ENCODE measurements at places on chromosomes 4 and X. TPM values are rescaled to one million over a fixed set of nuclear protein-coding genes. Genes with fewer than 3 reads are reported as not detected.

GRCh38 chr4:156248917-156249316, 295.3 kb upstream of the CTSO start:
- no peak for DNase-seq
- no peaks in the 10 kb centered on the region for H3K4me1 ChIP-seq
- H3K36me3 ChIP-seq: no peaks in the 10 kb centered on the region
- H3K4me3 ChIP-seq: no peak overlapping the region
- H3K27ac ChIP-seq: no peak overlapping the region

DNA sequence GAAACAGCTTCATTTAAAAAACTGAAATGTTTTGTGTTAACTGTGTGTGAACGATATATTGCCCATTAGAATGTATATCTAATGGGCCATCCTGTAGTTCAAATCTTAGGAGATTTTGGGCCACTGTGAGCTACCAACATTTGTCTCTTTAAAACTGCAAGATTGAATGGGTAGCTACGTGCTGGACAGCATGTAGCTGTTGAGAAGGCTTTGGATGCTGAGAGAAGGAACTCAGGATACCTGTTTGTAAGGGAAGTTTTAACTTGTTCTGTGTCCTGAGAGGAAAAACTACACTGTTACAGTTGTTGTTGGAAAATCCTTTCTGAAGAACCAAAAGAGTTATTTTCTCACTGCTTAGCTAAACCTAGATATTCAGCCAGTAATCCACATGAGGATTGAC, 45.9 kb downstream of the PDLIM5 start:
- H3K36me3 ChIP-seq: no peaks in the 10 kb centered on the region
- H3K4me1 ChIP-seq: no peaks in the 10 kb centered on the region
- H3K27ac ChIP-seq: no peak overlapping the region
- no peak for DNase-seq
- H3K4me3 ChIP-seq: no peak overlapping the region

DNA sequence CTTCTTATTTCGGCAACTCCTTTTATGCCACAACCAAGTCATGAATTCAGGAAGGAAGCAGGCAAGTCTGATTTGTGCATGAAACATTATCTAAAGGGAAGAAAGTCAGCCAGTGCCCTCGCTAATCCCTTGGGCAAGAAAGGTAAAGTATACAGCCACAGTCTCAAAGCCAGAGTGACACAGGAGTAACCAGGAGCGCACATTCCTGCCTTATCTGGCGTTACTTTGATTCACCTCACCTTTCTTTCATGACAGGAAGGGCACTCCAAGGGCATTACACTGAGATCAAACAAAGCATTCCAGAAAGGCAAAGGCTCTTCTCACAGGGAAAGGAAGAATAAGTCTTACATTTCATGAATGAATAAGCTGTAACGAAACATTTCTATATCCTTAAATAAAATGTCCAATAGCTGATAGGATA, 38.8 kb downstream of the FAT1 start:
- no peak for DNase-seq
- H3K27ac ChIP-seq: no peak overlapping the region
- peaks cover 4% of the 10 kb centered on the region for H3K27me3 ChIP-seq
- no peak overlapping the region for H3K4me3 ChIP-seq

- H3K27ac ChIP-seq: no peak overlapping the region
- no peaks in the 10 kb centered on the region for H3K4me1 ChIP-seq
- H3K27me3 ChIP-seq: no peaks in the 10 kb centered on the region
- DNase-seq: no peak
- H3K4me3 ChIP-seq: no peak overlapping the region
- H3K36me3 ChIP-seq: no peaks in the 10 kb centered on the region
Observed at GRCh38 chr4:86160426-86160825, 199.4 kb downstream of the MAPK10 start.

DNA sequence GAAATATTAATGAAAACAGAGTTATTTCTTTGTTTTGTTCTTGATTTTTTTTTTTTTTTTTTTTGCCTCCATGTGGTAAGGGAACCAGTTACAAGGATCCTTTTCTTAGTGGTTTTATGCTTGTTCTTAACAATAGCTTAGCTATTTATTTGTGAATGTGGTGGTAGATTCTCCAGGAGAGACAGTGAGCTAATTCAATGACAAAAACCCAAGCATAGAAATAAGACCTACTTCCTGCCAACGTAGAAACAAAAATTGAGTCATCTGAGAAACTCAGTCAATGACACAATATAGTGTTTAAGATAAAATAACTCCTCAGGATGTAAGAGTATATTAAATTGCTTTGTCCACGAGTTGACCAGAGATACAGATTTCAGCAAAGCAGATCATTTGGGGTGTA, 863.8 kb upstream of the PABPC4L start:
- no peaks in the 10 kb centered on the region for H3K36me3 ChIP-seq
- H3K27me3 ChIP-seq: no peaks in the 10 kb centered on the region
- no peaks in the 10 kb centered on the region for H3K4me1 ChIP-seq
- no peak for DNase-seq

- H3K4me3 ChIP-seq: peak within 1 kb of the TSS; percentile 98
- no peak for DNase-seq
- H3K27ac ChIP-seq: peak within 1 kb of the TSS; percentile 98
- no peaks in the 10 kb centered on the region for H3K36me3 ChIP-seq
Observed at GRCh38 chrX:48470110-48470832, at the start of gene SLC38A5. Gene SLC38A5 (minus strand): TSS chrX:48470260. CDS start chrX:48467924, 2,336 bp downstream.

GRCh38 chrX:22737541-22737940, 262.2 kb upstream of the DDX53 start:
- H3K27me3 ChIP-seq: no peaks in the 10 kb centered on the region
- DNase-seq: no peak
- H3K36me3 ChIP-seq: no peaks in the 10 kb centered on the region

GRCh38 chr4:1674682-1675081, 9.4 kb downstream of the FAM53A start:
- H3K27ac ChIP-seq: no peak overlapping the region
- H3K4me3 ChIP-seq: no peak overlapping the region
- DNase-seq: no peak
- H3K4me1 ChIP-seq: no peaks in the 10 kb centered on the region

DNA sequence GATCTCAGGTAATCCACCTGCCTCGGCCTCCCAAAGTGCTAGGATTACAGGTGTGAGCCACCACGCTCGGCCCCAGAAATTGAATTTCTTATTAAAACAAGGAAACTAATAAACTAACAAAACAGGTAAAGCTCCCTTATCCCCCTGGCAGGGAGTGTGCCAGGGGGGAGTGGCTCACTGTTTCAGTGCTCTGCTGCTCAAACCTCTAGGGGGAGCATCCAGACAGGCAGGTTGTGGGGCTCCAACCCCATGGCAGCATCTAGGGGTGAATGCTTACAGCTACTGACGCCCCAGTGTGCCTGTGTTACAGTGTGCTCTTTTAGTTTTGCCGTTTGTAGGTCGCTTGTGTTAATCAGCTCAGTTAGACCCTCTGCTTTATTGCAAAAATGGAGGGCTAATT, 605.0 kb downstream of the GABRG1 start:
- H3K4me3 ChIP-seq: no peak overlapping the region
- H3K36me3 ChIP-seq: no peaks in the 10 kb centered on the region
- DNase-seq: no peak
- no peaks in the 10 kb centered on the region for H3K4me1 ChIP-seq

DNA sequence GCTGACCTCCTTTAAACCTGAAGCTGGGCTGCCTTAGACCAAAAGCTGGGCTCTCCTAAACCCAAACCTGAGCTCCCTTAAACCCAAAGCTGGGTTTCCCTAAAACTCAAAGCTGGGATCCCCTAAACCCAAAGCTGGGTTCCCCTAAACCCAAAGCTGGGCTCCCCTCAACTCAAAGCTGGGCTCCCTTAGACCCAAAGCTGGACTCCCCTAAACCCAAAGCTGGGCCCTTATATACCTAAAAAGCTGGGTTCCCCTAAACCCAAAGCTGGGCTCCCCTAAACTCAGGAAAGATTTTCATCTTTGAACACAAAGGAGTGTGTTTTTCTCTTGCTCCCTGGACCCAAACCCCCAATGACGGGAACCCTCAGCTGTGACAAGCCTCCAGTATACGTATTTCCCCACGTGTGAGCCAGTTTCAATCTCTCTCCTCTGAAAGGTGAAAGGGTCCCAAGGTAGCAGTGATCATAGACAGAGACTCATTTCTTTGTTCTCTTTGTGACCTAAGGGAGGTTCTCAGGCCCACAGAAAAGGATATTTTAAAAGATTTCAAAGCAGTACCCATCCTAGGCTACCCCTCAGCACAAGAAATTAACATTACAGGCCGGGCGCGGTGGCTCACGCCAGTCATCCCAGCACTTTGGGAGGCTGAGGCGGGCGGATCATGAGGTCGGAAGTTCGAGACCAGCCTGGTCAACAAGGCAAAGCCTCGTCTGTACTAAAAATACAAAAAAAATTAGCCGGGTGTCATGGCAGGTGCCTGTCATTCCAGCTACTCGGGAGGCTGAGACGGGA, 31.3 kb upstream of the ASMTL start:
- peaks cover 16% of the 10 kb centered on the region for H3K36me3 ChIP-seq
- H3K27me3 ChIP-seq: peaks cover 5% of the 10 kb centered on the region
- H3K4me3 ChIP-seq: no peak overlapping the region
- H3K27ac ChIP-seq: no peak overlapping the region
- H3K4me1 ChIP-seq: peaks cover 8% of the 10 kb centered on the region
- DNase-seq: no peak

- no peak overlapping the region for H3K27ac ChIP-seq
- H3K4me3 ChIP-seq: no peak overlapping the region
Observed at GRCh38 chr4:35982318-35982717, 262.0 kb downstream of the ARAP2 start.

SAGE1 gene
- total RNA-seq: not detected

DNA sequence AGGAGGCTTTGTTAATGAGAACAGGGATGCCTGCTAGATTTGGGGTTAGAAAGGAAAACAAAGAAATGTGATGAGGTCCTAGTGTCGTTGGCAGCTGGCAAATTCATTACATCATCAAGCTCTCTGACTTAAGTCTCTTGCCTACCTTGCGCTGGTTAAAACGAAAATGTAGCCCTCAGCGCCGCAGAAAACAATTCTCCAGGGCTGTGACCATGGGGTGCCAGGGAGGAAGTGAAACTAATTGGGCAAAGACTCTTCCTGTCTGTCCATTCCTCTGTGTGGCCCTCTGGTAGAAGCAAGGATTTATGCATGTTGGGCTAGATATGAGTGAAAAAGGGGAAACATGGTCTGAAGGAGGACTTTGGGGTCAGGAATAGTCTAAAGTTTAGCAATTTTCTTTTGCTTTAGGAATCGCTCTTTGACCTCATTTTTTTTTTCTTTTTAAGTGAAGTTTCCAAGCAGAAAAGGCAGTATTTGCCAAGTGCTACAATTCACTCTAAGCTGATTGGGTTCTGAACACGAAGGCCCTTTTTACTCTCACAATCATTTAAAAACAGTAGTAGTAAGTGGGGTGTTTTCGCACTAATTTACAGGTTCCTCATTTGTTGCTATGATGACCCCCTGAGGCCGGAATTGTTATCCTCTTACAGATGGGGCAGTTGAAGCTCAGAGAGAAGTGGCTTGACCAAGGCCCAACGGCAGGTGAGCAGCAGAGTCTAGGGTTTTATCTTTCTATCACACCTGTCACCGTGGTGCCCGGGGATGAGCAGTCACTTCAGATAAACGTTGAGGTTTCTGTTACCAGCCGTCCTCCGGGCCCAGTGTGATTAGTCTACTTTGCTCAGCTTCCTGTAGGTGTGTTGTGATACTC, 27.3 kb upstream of the CHRNA9 start:
- no peak overlapping the region for H3K4me3 ChIP-seq
- DNase-seq: no peak
- no peaks in the 10 kb centered on the region for H3K4me1 ChIP-seq
- peaks cover 5% of the 10 kb centered on the region for H3K27me3 ChIP-seq
- no peak overlapping the region for H3K27ac ChIP-seq

- no peaks in the 10 kb centered on the region for H3K4me1 ChIP-seq
- no peak for DNase-seq
- H3K27me3 ChIP-seq: no peaks in the 10 kb centered on the region
- peaks cover 4% of the 10 kb centered on the region for H3K36me3 ChIP-seq
- no peak overlapping the region for H3K27ac ChIP-seq
- H3K4me3 ChIP-seq: no peak overlapping the region
Observed at GRCh38 chrX:71870208-71871098, 40.2 kb upstream of the NHSL2 start.

TSR2 gene
- total RNA-seq: 32.0 TPM

- no peaks in the 10 kb centered on the region for H3K27me3 ChIP-seq
- DNase-seq: no peak
- H3K36me3 ChIP-seq: no peaks in the 10 kb centered on the region
- H3K4me1 ChIP-seq: no peaks in the 10 kb centered on the region
Observed at GRCh38 chr4:188683571-188683970, 544.3 kb downstream of the TRIML1 start.

GRCh38 chrX:123814343-123814742, 45.5 kb upstream of the XIAP start:
- no peaks in the 10 kb centered on the region for H3K27me3 ChIP-seq
- no peak overlapping the region for H3K4me3 ChIP-seq
- no peak for DNase-seq
- no peaks in the 10 kb centered on the region for H3K4me1 ChIP-seq
- no peaks in the 10 kb centered on the region for H3K36me3 ChIP-seq

GRCh38 chrX:76971393-76972376, 475.5 kb upstream of the FGF16 start:
- no peak overlapping the region for H3K27ac ChIP-seq
- H3K4me3 ChIP-seq: no peak overlapping the region
- DNase-seq: no peak
- H3K27me3 ChIP-seq: no peaks in the 10 kb centered on the region
- H3K4me1 ChIP-seq: no peaks in the 10 kb centered on the region

GABRG1 gene
- total RNA-seq: not detected

- H3K4me3 ChIP-seq: no peak overlapping the region
- H3K4me1 ChIP-seq: peaks cover 12% of the 10 kb centered on the region
- H3K27me3 ChIP-seq: no peaks in the 10 kb centered on the region
- no peaks in the 10 kb centered on the region for H3K36me3 ChIP-seq
- H3K27ac ChIP-seq: no peak overlapping the region
Observed at GRCh38 chrX:10851809-10852208, 231.4 kb upstream of the MID1 start.

NAP1L2 gene
- total RNA-seq: 7.1 TPM

SPP1 gene
- total RNA-seq: 1.1 TPM

GRCh38 chrX:71541210-71542022, 8.5 kb downstream of the OGT start:
- H3K4me3 ChIP-seq: peak overlapping the region; percentile 3
- no peaks in the 10 kb centered on the region for H3K36me3 ChIP-seq
- DNase-seq: no peak
- H3K4me1 ChIP-seq: peaks cover 6% of the 10 kb centered on the region

DNA sequence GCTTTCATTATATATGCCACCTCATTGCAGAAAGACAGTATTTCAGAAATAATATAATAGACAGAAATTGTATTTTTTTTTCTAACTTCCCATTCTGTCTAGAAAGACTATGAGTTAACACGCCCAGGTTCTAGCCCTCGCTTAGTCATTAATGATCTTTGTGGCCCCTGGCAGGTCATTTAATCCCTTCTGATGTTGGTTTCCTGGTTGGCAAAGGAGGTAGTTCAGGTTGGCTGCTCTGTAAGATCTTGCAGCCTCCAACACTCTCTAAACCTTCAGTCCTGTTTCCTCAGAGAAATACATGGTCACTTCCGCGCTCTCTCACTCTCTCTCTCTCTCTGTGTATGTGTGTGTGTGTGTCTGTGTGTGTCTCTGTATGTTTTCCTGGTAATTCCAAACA, 156.3 kb upstream of the NOCT start:
- peaks cover 13% of the 10 kb centered on the region for H3K4me1 ChIP-seq
- no peak for DNase-seq
- peaks cover 6% of the 10 kb centered on the region for H3K27me3 ChIP-seq
- no peak overlapping the region for H3K4me3 ChIP-seq
- no peak overlapping the region for H3K27ac ChIP-seq

DKK2 gene
- not detected for total RNA-seq

GRCh38 chrX:50858548-50858947, 44.6 kb upstream of the SHROOM4 start:
- no peaks in the 10 kb centered on the region for H3K27me3 ChIP-seq
- no peaks in the 10 kb centered on the region for H3K4me1 ChIP-seq
- no peaks in the 10 kb centered on the region for H3K36me3 ChIP-seq

GRCh38 chr4:112819729-112820128, 182.8 kb downstream of the LARP7 start:
- H3K4me3 ChIP-seq: peak overlapping the region; percentile 98
- H3K27ac ChIP-seq: peak overlapping the region; percentile 96
- peaks cover 7% of the 10 kb centered on the region for H3K27me3 ChIP-seq
- H3K4me1 ChIP-seq: peaks cover 15% of the 10 kb centered on the region

Measured in glutamatergic neuron (in vitro differentiated cells).